ENCODE measurements at places on chromosomes 16 and 17. TPM values are rescaled to one million over a fixed set of nuclear protein-coding genes. Genes with fewer than 3 reads are reported as not detected.

Gene SCN4A
- total RNA-seq, result 0.07 TPM

Gene CBX2
- 12.7 TPM for total RNA-seq

Gene OGFOD3
- 27.1 TPM for total RNA-seq

Gene NAE1
- 111 TPM for total RNA-seq

Gene RTN4RL1
- under 0.01 TPM for total RNA-seq

Gene RNF222
- total RNA-seq, result not detected

Gene EFCAB5
- total RNA-seq, result 0.36 TPM

Gene ZPBP2
- total RNA-seq, result not detected

Gene NPW
- 0.13 TPM for total RNA-seq

Gene ST6GALNAC1
- not detected for total RNA-seq

Gene KRTAP1-5
- total RNA-seq, result not detected

Gene TMEM106A
- total RNA-seq, result 6.5 TPM

Gene BAHCC1
- total RNA-seq, result 10.3 TPM

Gene CLEC19A
- total RNA-seq, result not detected

Gene FAM234A
- 66.9 TPM for total RNA-seq

Gene TIMP2
- total RNA-seq, result 86.8 TPM

Gene VMO1
- total RNA-seq, result 0.93 TPM

Gene ARHGAP27
- 29.8 TPM for total RNA-seq

Gene NPIPB8
- total RNA-seq, result 0.27 TPM

Gene SDR42E2
- total RNA-seq, result 0.07 TPM

Gene TOM1L2
- total RNA-seq, result 28.6 TPM

Gene SLC5A2
- 0.07 TPM for total RNA-seq

All from thoracic aorta endothelial cell (primary cell).